ENCODE measurements at places on chromosomes 12 and 14.

DNA sequence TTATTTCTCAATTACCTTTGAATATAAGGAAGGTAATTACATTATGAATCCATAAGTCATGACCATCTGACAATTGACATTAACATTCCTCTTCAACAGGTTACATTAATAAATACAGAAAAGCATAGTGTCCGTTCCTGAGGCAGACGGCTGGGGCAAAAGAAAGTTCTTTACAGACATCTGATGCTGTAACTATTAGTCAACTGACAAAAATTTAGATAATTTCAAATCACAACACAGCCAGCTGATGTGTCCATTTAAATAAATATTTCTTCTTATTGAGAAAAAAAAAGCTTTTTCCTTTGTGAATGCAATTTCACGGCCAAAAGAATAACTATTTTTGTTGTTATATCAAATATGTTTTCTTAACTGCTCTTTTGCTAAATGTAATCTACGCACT lies 9.2 kb upstream of the PYROXD1 start:
- DNase-seq, result no peak

DNA sequence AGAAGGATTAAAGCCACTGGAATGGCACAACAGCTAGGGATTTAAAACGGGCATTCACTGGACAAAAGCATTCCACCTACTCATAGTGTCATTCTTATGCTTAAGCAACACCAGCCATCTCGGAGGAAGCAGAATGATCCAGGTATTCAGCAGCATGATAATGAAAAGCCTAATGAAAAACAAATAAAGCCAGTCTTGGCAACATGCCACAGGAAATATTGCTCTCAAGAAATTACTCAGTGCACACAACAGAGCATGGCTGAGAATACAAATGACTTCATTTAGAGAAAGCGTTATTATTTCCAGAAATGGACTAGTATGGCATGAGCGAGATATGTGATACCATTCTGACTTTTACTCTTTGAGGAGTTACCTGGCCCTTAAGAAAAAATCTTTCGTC lies 442.2 kb downstream of the APAF1 start:
- peak; percentile 79 for DNase-seq

GRCh38 chr12:18135086-18135485 lies 45.1 kb upstream of the RERGL start:
- no peak for DNase-seq

DNA sequence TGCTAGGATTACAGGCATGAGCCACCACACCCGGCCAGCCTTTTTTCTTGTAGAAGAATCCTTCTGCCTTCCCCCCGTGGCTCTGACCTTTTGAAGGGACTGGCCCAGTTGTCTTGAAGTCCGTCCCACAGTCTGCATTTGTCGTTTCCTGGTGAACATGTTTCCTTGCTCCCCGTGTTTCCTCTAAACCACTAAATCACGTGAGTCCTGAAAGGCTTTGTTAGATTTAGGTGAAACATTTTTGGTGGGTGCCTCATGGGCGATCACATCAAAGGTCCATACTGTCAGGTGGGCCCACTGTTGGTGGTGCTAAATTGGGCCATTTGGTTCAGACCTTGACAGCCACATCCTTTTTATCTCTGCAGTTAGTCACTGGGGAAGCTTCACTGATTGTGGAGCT lies 26.3 kb downstream of the MLXIP start:
- DNase-seq, result no peak

DNA sequence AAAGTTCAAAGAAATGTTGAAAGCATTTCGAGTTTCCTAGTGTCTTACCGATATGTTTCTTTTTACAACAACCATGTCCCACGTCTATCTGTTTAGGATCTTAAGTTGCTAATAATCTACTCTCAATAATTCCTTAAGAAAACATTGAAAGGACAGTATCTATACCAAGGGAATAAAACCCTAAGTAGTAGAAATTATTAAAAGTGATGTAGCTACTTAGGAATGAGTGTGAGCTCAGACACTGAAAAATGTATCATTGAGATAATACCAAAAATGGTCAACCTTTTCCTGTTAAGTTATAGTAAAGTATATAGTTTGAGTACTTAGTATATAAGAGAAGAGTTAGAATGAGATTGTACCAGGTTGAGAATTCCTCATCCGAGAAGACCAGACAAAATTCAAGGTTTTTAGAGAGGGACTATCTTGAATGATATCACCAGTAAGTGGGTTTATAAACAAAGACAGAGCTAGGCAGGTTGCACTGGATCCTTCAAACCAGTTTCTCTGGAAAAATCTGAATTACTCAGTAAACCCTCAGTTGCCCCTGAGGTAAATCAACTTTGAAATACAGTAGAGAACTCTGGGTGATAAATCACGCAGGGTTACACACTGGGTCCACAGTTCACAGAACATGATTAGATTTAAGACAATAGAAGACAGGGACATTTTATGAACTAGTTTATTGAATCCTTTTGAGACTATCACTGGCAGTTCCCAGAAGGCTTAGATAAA lies 96.8 kb downstream of the ERGIC2 start:
- no peak for DNase-seq

GRCh38 chr12:46461459-46461858 lies 88.9 kb upstream of the SLC38A2 start:
- no peak for DNase-seq

- peak; percentile 59 for DNase-seq
Measured at GRCh38 chr12:52074971-52075724, 4.4 kb upstream of the SMIM41 start.

DNA sequence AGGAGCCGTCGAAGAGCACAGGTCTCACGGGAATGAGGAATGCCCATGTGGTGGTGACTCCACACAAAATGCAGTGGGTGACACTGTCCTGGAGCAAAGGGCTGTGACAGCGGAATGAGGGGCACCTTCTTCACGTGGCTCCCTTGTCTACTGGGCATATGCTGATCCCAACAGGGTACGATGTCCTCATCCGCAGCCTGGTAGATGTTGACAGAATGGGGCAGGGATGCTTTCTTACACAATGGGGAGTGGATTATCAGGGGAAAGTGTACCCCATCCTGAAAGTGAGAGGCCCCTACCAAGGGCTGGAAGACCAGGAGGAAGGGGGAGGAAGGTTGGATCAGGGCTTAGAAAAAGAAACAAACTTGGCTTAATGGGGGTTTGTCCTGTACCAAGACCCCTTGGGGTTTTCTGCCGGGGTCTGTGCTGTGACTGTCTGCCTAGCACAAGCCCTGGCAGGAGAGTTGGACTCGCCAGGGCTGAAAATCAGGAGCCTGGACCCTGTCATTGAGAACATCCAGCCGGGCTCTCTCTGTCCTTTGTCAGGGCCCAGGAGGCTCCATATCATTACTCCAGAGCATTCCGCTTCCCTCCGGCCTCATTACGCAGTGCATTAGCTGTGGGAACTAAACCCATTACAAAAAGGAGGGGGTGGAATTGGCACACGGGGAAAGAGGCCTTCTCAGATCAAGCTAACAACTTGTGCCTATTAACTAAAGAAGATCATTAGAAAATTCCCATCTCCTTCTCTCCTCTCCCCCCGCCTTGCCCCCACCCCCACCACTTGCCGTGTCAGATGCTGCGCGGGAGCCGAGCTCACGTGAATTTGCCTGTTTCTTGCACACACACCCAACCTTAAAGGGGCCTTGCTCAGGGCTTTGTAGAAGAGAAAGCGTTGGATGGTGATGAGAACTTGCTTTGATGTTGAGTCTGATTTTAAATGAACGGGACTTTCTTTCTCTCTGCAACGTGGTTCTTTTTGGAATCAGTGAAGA lies 171.8 kb upstream of the PARP11 start:
- DNase-seq, result no peak

DNA sequence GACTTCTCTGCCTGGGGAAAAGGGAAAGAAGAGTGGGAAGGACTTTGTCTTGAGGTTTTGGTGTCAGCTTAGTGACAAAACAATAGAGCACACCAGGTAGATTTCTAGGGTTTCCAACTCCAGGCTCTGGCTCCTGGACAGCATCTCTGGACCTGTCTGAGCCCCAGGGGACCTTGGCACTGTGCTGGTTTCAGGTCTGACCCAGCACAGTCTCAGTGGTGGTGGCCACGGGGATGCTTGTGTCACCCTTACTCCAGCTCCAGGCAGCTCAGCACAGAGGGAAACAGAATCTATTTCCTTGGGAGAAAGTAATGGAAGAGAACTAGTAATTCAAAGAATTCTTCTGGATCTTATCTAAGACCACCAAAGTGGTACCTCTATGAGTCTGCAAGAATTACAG lies 11.1 kb upstream of the CKAP4 start:
- no peak for DNase-seq

GRCh38 chr12:39012870-39013269 lies 107.5 kb upstream of the CPNE8 start:
- no peak for DNase-seq

DNA sequence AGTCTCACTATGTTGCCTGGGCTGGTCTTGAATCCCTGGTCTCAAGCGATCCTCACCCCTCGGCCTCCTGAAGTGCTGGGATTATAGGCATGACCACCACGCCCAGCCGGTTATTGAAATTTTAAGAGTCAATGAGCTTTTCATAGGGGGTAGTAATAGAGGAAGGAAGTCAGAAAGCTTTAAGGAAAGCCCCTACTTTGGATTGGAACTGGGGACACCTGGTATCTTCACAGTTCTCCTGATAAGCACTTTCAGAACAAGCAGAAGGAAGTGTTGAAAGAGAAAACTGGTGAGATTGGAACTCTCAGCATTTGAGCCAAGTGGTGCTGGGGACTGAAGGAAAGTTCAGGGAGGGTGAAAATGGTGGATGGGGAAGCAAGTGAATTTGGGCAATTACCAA lies 5.1 kb downstream of the SLC4A8 start:
- no peak for DNase-seq

DNA sequence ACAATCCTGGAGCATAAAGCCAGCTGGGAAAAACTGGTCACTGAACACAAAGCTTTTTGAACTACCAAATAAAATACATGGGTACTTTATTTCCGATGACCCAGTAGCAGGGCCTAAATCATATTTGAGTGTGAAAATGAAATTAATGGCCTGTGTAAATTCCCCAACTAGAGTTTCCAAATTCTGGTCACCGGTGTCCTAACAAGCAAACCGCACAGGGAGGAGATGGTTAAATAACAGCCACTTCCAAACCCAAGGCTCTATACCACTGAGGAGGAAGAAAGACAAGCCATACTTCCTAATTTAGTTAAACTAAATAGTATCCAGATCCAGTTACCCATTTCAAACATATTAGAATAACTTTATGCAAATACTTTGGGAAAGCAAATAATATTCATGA lies 40.1 kb upstream of the DUSP6 start:
- DNase-seq, result no peak

GRCh38 chr12:26195641-26196420 lies 458 bp downstream of the SSPN start:
- DNase-seq, result peak; percentile 56

Data from NCI-H774 (cell line).